Esophagus squamous epithelium (tissue), 5 donors: ENCODE measurements at places on chromosomes 13 and 19.

DNA sequence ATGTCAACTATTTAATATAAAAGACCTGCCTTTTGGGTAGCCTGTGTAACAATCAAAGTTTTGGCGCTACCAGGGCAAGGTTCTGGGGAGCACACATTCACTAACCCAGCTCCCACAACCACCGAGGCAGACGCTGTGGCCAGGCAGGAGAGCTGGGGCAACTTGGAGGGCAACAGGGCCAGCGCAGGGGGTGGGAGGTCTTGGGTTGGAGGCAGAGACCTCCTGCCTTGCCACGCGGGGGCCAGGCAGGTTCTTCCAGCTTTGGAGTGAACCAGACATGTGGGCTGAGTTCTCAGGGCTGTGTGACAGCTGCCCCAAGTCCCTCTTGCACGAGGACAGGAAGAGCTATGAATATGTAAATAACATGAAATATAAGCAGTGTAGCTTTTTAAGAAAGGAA lies 30.3 kb upstream of the MCF2L start:
- no peak for DNase-seq

GRCh38 chr13:109778102-109778542 lies 8.3 kb downstream of the IRS2 start:
- no peak for DNase-seq

DNA sequence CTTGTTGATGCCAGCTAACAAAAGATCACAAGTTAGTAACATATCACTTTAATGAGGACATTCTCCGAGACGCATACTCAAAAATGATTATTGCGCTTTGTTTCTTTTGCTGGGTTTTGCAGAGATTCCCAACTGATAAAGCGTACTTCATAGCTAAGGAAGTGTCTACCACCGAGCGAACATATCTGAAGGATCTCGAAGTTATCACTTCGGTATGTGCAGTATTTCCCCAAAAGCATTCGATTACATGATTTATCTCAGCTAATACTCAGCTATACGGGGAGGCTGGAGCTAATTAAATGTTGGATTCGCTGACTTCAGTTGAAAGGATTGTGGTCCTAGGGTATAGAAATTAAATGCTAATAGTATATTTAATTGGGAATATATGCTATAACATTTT lies 166.3 kb downstream of the STK24 start:
- DNase-seq, result no peak

GRCh38 chr13:113989585-113990300 lies 15.9 kb upstream of the C13orf46 start:
- DNase-seq, result no peak

DNA sequence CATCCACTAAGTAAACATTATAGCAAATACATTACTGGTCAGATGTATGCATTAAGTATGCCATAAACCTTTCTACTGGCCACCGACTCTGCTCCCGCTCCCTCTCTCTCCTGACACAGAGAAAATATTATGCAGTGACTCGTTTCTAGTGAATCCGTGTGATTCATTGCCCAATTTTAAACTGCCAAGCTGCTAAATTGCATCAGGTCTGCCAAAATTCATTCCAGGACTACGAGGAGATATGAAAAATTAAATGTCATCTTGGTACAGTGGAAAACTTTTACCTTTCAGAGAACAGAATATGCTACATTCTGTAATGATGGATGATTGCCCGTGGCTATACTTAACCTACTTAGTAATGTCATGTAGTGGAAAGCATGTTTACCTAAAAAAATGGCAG lies 368.8 kb upstream of the TSHZ3 start:
- DNase-seq, result no peak

DNA sequence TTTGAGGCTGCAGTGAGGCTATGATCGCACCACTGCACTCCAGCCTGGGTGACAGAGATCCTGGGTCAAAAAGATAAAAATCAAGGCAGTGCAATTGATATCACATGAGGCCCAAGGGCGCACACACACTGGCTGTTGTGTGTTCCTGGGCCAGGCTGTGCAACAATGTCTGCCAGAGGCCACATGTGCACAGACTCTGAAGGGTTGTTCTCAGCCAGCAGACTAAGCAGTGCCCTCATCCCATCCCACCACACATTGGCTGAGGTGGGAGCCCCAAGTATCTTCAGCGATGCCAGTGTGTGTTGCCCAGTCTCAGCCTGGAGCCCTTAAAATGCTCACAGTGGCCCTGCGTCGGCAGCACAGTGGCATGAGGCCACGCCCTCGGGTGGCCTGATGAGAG lies 12.6 kb downstream of the PEX11G start:
- DNase-seq, result no peak

GRCh38 chr13:62973804-62974203 lies 1558.2 kb upstream of the PCDH20 start:
- no peak for DNase-seq

- DNase-seq, result no peak
These were observed 33.6 kb upstream of the FNDC3A start for GRCh38 chr13:48942131-48942530.

- peak; percentile 12 for DNase-seq
These were observed 1.8 kb downstream of the HMGB1 start for GRCh38 chr13:30463787-30464495.

GRCh38 chr19:17605761-17606589 lies 50.5 kb downstream of the COLGALT1 start:
- peak; percentile 31 for DNase-seq

DNA sequence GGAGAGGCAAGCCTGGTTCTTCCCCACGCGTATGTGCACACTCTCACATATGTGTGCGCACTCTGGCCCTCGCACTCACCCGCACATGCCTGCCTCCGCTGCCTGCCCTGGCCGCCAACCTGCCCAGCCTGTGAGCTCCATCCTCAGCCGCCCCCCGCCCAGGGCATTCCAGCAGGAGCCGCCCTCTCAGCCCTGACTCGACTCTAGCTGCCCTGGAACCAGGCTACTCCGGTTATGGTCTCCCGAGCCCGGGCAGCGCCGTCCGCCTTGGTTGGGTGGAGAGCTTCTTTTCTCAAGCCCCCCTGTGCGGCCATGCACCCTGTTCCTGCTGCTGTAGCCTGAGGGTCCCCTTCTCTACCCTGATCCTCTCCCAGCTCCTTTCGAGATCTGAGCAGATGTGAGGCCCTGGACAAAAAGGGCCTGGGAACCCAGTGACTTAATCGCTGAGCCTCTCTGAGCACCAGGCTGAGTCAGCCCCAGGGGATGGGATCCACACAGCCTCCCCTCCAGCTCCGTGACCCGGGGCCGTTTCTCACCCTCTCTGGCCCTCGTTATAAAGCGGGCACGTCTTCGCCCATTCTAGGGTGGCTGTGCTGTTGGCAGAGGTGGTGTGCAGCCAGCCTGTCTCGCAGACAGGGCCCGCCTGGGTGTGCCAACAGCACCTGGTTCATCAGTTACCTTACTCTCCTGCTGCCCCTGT lies 191.5 kb downstream of the TEX29 start:
- no peak for DNase-seq

DNA sequence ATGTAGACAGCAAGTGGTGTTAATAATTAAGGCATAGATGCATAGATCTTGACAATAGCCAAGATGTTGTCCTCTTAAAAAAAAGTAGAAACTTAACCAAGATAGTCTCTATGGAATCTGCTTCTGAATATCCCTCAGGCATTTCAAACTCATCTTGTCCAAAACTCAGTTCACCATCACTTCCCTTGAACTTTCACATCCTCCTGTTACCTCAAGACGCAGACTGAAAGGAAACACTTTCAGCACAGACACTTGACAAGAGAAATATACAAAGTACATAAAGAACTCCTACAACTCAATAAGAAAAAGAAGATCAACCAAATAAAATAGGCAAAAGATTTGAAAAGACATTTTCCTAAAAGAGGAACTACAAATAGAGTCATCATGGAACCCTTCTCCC lies 451.1 kb downstream of the FOXO1 start:
- no peak for DNase-seq

- DNase-seq, result no peak
These were observed 46.7 kb upstream of the RNF113B start for GRCh38 chr13:98223741-98224140.

GRCh38 chr19:46660008-46660517 lies 919 bp downstream of the DACT3 start:
- no peak for DNase-seq

GRCh38 chr13:51785712-51786424 lies 18.1 kb downstream of the DHRS12 start:
- no peak for DNase-seq

DNA sequence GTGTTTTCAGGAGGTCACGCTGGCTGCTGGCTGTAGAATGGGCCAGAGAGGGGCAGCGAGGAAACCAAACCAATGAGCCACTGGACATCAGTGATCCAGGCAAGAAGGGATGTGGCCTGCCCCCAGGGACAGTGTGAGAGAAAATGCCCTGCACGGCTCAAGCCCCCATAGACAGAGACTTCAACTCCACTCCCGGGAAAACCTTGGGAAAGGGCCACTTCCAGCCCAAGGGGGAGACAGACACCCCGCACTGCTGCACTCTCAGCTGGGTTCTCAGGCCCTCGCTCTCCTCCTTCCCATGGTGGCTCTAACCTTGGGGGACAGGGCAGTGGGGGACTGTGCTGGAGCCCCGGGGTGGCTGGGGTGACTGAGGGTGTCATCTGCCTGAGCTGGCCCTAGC lies 172.0 kb downstream of the KATNAL1 start:
- no peak for DNase-seq

- no peak for DNase-seq
These were observed 53.9 kb downstream of the RBM26 start for GRCh38 chr13:79352107-79352506.

- no peak for DNase-seq
These were observed 135.0 kb upstream of the KL start for GRCh38 chr13:32881074-32881776.

DNA sequence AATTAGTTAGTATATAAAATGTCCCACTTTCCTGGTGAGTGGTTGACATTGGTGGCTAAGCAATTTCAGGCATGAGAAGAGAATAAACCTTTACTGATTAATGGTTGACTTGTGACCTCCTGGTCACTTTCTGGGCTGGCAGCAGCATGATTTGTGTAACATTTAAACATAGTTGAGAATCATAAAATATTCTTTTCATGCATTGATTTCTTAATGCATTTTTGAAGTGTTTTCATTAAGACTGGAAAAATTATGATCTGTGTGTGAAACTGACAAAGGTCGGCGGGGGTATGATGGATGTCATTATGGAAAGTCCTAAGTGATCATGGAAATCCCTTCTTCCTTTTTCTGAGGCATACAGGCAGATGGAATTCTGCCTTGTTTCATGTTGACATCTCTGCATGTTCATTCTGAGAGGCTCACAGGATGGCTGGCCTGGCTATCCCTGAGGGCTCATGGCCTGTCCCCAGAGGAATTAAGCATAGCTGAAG lies 98.7 kb upstream of the RNF113B start:
- no peak for DNase-seq

DNA sequence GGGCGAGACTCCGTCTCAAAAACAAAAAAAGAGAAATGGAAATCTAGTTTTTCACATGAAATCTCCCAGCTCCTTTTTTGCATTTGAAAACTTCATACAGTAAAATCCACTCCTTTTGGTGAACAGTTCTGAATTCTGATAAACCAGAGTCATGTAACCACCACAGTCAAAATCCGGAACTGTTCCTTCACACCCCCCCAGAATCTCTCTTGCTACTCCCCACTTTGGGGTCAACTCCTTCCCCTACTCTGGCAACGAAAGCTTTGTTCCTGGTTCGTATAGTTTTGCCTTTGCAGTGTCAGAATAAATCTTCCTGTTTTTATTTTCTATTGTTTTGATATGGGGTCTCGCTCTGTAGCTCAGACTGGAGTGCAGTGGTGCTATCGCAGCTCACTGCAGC lies 23.7 kb downstream of the RCN3 start:
- DNase-seq, result no peak

GRCh38 chr19:33493401-33494275 lies 28.0 kb downstream of the PEPD start:
- DNase-seq, result no peak

GRCh38 chr19:8041531-8041931 lies 11.0 kb upstream of the CCL25 start:
- DNase-seq, result no peak

GRCh38 chr19:2457394-2458037 lies 757 bp upstream of the LMNB2 start:
- DNase-seq, result no peak

DNA sequence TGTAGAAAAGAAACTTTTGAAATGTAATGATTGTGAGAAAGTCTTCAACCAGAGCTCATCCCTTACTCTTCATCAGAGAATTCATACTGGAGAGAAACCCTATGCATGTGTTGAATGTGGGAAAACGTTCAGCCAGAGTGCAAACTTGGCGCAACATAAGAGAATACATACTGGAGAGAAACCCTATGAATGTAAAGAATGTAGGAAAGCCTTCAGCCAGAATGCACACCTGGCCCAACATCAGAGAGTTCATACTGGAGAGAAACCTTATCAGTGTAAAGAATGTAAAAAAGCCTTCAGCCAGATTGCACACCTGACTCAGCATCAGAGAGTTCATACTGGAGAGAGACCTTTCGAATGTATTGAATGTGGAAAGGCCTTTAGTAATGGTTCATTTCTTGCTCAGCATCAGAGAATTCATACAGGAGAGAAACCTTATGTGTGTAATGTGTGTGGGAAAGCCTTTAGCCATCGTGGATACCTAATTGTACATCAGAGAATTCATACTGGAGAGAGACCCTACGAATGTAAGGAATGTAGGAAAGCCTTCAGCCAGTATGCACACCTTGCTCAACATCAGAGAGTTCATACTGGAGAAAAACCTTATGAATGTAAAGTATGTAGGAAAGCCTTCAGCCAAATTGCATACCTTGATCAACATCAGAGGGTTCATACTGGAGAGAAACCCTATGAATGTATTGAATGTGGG lies 19.3 kb downstream of the ZNF583 start:
- no peak for DNase-seq

DNA sequence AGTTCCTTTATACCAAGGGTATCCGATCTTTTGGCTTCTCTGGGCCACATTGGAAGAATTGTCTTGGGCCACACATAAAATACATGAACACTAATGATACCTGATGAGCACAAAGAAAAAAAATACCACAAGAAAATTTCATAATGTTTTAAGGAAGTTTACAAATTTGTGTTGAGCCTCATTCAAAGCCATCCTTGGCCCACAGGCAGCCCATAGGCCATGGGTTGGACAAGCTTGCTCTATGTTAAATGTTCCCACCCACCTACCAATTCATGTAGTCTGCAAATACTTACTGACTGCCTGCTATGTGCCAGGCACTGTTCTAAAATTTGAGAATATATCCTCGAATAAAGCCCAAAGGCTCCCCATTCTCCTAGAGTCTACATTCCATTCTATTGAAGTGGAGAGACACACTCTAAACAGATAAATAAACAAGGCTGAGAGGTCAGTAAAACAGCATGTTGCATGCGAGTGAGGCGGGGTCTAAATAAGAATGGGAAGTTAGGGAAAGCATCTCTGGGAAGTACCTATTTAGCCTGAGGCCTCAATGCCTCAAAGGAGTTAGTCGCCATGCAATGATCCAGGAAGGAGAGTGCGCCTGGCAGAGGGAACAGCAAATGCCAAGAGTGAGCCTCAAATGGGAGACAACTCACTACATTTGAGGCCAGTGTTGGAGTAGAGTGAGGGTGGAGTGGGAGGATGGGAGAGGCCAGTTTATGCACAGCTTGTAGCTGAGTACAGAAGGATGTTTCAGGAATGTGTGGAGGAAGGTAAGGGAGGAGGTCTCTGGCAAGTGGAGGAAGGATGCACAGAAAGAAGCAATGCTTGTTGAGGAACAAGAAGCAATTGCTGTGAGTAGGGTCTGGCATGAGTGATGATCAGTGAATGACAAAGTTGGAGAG lies 52.5 kb upstream of the CLDN10 start:
- no peak for DNase-seq
